SK-N-SH (cell line): ENCODE measurements at places on chromosomes 16 and 17. TPM values are rescaled to one million over a fixed set of nuclear protein-coding genes. Genes with fewer than 3 reads are reported as not detected.

GRCh38 chr17:34883106-34884000 is 77.9 kb downstream of the CCT6B start:
- no peak for DNase-seq

GRCh38 chr16:53369921-53370320 is 64.3 kb upstream of the RBL2 start:
- DNase-seq, result no peak

- DNase-seq, result no peak
Observed at GRCh38 chr17:32484628-32485027, 2.2 kb upstream of the CDK5R1 start.

- DNase-seq, result no peak
Observed at GRCh38 chr17:78523934-78524655, 53.1 kb downstream of the DNAH17 start.

- DNase-seq, result no peak
Observed at GRCh38 chr17:71725811-71726210, 395.0 kb upstream of the SOX9 start.

The MRPL28 gene
- 266 and 320 TPM in 2 replicates for polyA plus RNA-seq

The TSNAXIP1 gene
- polyA plus RNA-seq, result 4.4 and 6.8 TPM in 2 replicates

The NPIPB2 gene
- polyA plus RNA-seq, result 4.7 and 9.3 TPM in 2 replicates

The NPIPA8 gene
- polyA plus RNA-seq, result 15.8 and 19.1 TPM in 2 replicates
